ENCODE measurements at places on chromosomes 2 and 18. TPM values are rescaled to one million over a fixed set of nuclear protein-coding genes. Genes with fewer than 3 reads are reported as not detected.

RGPD3 gene
- total RNA-seq = 0.03 TPM

ZAP70 gene
- not detected for total RNA-seq

ZNF396 gene
- total RNA-seq = 2.7 TPM

DIPK1C gene
- not detected for total RNA-seq

ZSWIM2 gene
- not detected for total RNA-seq

ARHGAP25 gene
- total RNA-seq = not detected

NPHP1 gene
- 29.2 TPM for total RNA-seq

NR4A2 gene
- total RNA-seq = not detected

SRSF7 gene
- 165 TPM for total RNA-seq

ACVR1 gene
- 8.1 TPM for total RNA-seq

GPR55 gene
- 0.49 TPM for total RNA-seq

STON1 gene
- not detected for total RNA-seq

KANSL3 gene
- 56.1 TPM for total RNA-seq

RAB6C gene
- not detected for total RNA-seq

GPR35 gene
- 1.5 TPM for total RNA-seq

CXCR2 gene
- total RNA-seq = not detected

RBKS gene
- 4.4 TPM for total RNA-seq

BOLL gene
- total RNA-seq = not detected

PDE6D gene
- 45.4 TPM for total RNA-seq

DNAJC5G gene
- total RNA-seq = not detected

TRIB2 gene
- total RNA-seq = not detected

EFHD1 gene
- total RNA-seq = not detected

FAHD2A gene
- 51.3 TPM for total RNA-seq

REG3G gene
- total RNA-seq = not detected

IL37 gene
- total RNA-seq = not detected

TUBB8B gene
- not detected for total RNA-seq

CCDC68 gene
- 0.43 TPM for total RNA-seq

PTPRN gene
- not detected for total RNA-seq

MAL gene
- total RNA-seq = 1.4 TPM

EMILIN1 gene
- 0.58 TPM for total RNA-seq

MC4R gene
- not detected for total RNA-seq

IL1R2 gene
- total RNA-seq = 3.2 TPM

RFTN2 gene
- total RNA-seq = not detected

MLPH gene
- 33.8 TPM for total RNA-seq

KIAA2012 gene
- total RNA-seq = not detected

LIPG gene
- 4.5 TPM for total RNA-seq

TLX2 gene
- total RNA-seq = not detected

PNO1 gene
- 30.9 TPM for total RNA-seq

HAAO gene
- total RNA-seq = not detected

REG3A gene
- not detected for total RNA-seq

CD8B gene
- total RNA-seq = not detected

MAP3K19 gene
- not detected for total RNA-seq

LRRC30 gene
- not detected for total RNA-seq

PJVK gene
- 0.64 TPM for total RNA-seq

STARD6 gene
- not detected for total RNA-seq

CCDC85A gene
- 0.70 TPM for total RNA-seq

IL36A gene
- total RNA-seq = not detected

KATNAL2 gene
- 10.5 TPM for total RNA-seq

GNLY gene
- not detected for total RNA-seq

PARD6G gene
- 1.3 TPM for total RNA-seq

DNAH7 gene
- total RNA-seq = not detected

PLGLB2 gene
- not detected for total RNA-seq

PLEK gene
- 4.3 TPM for total RNA-seq

ONECUT2 gene
- 0.44 TPM for total RNA-seq

NCKAP5 gene
- total RNA-seq = 3.4 TPM

RNF125 gene
- total RNA-seq = 0.03 TPM

LIMS2 gene
- not detected for total RNA-seq

LAMA3 gene
- 19.2 TPM for total RNA-seq

All from Caki2 (cell line).